GDM1 (cell line): ENCODE measurements at places on chromosomes 7 and 10.

DNA sequence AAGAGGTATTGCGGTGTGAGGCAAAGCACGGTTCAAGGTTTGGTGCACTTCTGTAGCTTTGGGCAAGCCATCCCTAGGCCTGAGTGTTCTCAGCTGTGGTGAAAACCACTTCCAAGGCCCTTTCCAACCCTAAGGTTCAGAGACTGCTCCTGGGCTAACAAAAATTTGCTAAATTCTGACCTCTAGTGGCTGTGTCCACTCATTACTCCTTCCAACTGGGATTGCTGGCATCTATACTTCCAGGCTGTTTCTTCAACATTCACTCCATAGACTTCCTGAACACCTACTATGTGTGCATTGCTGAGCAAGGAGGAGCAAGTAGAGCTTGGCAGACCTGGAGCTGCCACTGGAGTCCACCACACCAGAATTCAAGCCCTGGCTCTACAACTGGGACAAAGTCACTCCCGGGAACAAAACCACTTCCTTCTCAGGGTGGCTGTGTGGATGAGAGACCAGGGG lies 29.3 kb upstream of the SH3PXD2A start:
- peak; percentile 25 for DNase-seq

- DNase-seq: no peak
Observed at GRCh38 chr10:124414076-124414475, 4.6 kb downstream of the OAT start.

- no peak for DNase-seq
Observed at GRCh38 chr7:133536450-133536849, 283.6 kb downstream of the EXOC4 start.

- DNase-seq: no peak
Observed at GRCh38 chr7:41257660-41258059, 445.2 kb downstream of the INHBA start.

- DNase-seq: no peak
Observed at GRCh38 chr10:73591935-73592699, 975 bp upstream of the USP54 start.

GRCh38 chr7:16114633-16115032 lies 306.7 kb downstream of the CRPPA start:
- no peak for DNase-seq

DNA sequence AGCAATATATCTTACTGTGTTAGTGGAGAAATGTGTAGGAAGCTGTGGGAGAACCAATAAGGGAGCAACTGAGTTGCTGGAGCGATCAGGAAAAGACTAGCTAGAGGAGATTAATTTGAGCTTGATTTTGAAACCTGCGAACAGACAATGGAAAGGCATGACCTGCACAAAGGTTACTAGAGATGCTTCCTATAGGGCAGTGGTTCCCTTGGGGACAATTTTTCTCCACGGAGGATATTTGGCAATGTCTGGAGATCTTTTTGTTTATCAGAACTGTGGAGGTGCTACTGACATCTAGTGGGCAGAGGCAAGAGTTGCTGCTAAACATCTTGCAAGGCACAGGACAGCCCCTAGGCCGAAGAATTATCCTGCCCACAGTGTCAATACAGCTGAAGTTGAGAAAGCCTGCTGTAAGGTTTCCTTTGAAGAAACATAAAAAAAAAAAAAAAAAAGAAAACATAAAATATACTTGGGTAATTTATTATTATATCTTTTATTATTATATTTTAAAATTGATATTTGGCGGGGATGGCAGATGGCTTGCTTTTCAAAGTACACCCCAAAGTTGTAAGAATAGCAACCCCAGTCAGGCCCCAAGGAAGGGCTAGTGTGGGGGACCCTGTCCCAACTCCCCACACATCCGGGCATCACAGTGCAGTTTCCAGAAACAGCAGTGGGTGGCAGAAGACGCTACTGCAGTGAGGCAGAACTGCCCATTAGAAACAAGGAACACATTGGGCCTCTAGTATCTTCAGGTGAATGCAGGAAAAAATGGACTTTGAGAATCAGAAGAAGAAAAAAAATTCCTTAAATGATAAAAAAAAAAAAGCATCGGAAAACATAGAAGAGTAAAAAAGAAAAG lies 481.6 kb downstream of the SH2D4B start:
- DNase-seq: peak; percentile 8

DNA sequence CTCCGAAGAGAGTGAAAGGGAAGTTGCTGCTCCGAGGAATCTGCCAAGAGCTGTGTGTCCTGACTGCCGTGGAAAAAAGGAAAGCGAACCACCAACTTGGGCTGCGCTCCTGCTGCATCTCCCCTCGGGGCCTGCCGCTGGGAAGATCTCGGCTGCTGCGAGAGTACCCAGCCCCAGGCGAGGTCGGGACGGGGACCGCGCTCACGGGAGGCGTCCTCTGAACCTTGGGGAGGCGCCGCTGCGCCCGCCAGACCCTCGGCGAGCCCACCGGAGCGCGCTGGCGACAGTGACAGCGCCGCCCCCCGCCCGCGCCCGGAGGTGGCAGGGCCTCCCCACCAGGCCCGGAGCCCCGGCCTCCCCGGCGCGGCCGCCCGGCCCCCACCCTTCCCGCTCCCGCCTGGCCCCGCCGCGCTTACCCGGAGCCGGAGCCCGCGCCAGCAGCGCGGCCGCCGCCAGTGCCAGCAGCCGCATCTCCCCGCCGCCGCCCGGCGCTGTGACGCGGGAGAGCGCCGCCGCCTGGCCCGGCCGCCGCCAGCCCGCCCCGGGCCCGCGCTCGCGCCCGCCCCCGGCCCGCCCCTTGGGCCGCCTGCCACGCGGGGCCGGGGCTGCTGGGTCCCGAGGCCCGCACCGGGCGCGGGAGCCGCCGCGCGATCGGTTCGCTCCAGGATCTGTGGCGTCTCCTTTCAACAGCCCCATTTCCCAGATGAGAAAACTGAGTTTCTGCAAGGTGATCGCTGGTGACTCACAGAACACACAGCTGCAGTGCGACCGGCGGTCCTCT lies at the start of gene VSTM4:
Gene VSTM4 (minus strand): TSS at position 508 of the 781 bp plus-strand sequence. CDS start 37 bp downstream, at position 471.
- DNase-seq: no peak

DNA sequence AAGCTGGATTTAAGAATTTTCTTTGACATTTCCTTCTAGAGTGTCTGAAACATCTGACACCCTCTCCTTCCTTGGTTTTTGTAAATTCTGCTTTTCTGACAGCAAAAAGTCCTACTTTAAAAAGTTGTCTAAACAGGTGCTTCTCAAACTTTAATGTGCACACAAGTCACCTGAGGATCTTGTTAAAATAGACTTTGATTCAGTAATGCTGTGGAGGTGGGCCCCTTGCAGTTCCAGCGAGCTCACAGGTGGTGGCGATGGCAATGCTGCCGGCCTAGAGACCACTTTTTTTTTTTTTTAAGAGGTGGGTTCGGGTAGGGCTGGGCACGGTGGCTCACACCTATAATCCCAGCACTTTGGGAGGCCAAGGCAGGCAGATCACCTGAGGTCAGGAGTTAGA lies 77.1 kb downstream of the ABCC2 start:
- no peak for DNase-seq

DNA sequence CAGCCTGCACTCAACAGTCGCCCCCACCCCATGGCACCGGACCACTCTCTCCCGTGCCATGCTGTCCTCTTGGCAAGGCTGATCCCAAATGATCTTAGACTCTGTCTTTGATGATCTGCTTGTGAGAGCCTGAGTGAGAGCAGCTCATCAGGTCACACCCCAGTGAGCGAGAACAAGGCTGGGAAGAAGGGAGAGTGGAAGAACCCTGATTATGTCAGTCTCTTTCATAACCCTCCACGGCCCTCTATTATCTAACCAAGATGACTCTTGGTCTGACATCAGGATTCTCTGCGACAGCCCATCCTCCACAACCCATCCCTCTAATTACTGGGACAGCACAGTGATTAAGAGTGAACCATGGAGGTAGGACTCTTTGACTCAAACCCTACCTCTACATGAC lies 53.1 kb upstream of the C7orf33 start:
- DNase-seq: no peak

GRCh38 chr7:48660306-48660870 lies 264.0 kb upstream of the CDC14C start:
- DNase-seq: no peak

GRCh38 chr10:75229971-75230370 lies 5.8 kb downstream of the COMTD1 start:
- DNase-seq: no peak

GRCh38 chr7:143361552-143362130 lies 872 bp downstream of the FAM131B start:
- DNase-seq: no peak

GRCh38 chr10:6763423-6763822 lies 183.3 kb upstream of the PRKCQ start:
- DNase-seq: no peak

DNA sequence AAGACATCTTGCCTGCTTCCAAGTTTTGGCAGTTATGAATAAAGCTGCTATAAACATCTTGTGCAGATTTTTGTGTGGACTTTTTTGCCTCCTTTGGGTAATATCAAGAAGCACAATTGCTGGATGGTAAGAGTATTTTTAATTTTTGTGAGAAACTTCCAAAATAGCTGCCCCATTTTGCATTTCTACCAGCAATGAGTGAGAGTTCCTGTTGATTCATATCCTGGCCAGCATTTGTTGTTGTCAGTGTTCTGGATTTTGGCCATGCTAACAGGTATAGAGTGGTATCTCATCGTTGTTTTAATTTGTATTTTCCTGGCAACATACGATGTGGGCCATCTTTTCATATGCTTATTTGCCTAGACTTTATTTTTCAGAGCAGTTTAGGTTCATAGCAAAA lies 53.9 kb downstream of the BTAF1 start:
- no peak for DNase-seq

GRCh38 chr10:24920907-24921881 lies 31.2 kb downstream of the PRTFDC1 start:
- peak; percentile 83 for DNase-seq

- no peak for DNase-seq
Observed at GRCh38 chr10:79127151-79127961, 58.6 kb downstream of the ZMIZ1 start.

DNA sequence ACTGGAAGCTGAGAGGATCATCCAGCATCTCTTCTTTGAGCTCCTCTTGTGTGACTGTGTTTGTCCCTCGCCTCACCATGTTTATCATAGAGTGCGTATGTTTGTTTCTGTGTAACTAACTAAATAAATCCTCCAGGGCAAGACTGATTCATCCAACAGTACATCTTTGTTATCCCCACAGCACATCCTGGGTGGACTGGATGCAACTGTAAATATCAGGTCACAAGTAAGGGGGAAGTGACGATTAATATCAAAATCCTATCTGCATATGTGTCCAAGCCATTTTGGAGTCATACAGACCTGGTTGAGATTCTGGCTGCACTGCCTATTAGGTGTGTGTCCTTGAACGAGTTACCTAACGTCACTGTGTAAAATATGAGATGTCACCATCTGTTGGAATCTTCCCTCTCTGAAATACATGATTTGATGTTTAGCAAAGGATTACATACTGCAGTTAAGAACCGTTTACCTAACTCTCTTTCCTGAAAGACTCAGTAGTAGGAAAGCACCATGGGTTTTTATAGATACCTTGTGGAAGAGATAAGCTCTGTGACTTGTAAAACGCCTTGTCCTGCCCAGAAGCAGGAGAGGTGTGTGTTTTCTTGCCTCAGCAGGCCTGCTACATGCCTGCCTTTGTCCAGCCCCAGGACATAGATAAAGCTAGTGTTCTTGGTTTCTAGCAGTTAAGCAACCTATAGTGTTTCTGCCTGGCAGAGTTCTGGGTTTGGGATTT lies 25.8 kb downstream of the WBP1L start:
- DNase-seq: no peak

DNA sequence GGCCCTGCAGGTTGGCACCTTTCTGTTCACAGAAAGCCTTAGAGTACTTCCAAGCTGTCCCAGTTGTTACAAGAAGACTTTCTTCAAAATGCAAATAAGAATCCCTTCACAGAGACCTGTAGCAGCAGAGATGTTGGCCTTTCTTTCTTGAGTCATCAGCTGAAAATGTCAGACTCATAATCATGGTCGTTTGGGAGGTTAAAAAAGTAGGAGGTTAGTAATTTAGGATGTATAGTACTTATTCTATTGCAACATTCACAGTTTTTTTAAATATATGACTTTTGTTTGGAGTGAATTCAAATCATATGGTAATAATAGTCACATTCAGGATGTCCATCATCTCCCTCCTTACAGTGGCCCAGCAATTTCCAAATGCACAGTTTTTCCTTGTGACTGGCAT lies 223.9 kb upstream of the GLI3 start:
- no peak for DNase-seq

- no peak for DNase-seq
Observed at GRCh38 chr10:97888641-97889262, 39.1 kb downstream of the GOLGA7B start.

- no peak for DNase-seq
Observed at GRCh38 chr10:71255550-71255807, 43.1 kb downstream of the UNC5B start.

- DNase-seq: no peak
Observed at GRCh38 chr10:546451-546850, 143.0 kb downstream of the DIP2C start.

DNA sequence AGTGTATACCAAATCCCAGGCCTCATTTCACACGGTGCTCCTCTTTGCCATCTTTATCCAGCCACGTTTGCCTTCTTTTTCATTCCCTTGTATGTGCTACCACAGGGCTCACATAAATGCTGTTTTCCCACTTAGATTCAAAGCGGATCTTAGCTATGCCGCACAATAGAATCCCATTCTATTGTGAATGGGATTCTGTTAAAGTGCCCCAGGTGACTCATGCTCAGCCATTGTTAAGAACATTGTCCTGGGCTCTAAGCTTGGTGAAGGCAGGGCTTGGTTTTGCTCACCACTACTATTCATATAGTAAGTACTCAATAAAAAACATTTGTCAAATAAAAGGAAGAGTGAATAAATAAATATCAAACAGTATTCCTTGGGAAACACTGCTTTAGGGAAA lies 72.3 kb upstream of the PHYHIPL start:
- no peak for DNase-seq

- no peak for DNase-seq
Observed at GRCh38 chr10:65194126-65194525, 1672.9 kb downstream of the REEP3 start.

DNA sequence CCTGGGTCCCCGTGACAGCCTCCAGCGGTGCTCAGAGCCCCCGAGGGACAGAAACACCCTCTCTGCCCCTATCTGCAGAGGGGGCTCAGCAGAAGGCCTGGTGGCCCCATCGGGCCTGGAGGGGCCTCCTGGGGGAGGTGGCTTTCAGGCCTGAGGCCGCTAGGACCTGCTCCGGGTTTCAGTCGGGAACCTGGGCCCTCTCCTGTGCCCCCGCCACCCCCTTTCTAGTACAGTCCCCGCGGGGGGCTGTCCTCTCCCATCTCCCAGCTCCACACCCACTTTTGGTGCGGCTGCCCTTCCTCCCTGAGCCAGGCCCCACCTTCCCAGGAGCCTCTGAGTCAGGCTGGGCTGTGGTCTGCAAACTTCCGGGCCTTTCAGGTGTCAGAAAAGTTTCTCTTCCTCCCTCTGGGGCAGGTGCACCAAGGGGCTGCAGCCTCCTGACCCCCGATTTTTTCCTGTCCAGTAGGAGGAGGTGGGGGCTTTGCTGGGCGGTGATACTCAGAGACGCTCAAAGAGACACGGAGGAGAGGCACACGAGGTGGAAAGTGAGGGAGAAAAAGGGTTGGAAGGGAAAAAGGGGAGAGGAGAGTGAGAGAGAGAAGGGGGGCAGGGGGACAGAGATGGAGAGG lies 692 bp downstream of the CARD11 start:
- DNase-seq: no peak
